ENCODE measurements at places on chromosomes 3 and 15.

GRCh38 chr3:43873723-43874122, 183.0 kb downstream of the ABHD5 start:
- DNase-seq = no peak

GRCh38 chr3:38549957-38550840, 54.1 kb downstream of the EXOG start:
- no peak for DNase-seq

DNA sequence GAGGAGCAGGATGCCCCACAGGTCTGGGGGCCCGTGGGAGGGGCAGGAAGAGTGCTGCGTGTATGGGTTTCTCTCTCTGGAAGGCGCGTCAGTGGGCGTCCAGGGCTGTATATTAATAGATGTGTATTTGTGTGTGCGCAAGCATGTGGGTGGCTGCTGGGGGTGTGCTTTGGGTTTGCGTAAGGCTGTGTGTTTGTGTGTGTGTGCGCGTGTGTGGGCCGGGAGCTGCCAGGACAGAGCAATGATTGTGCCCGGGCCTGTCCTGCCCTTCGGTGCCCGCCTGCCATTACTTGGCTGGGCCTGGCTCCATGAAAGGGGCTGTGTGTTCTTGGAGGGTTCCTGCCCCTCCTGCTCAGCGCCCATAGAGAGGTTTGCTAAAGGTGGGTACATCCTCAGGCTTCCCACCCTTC, 16.3 kb downstream of the CSPG4 start:
- no peak for DNase-seq

DNA sequence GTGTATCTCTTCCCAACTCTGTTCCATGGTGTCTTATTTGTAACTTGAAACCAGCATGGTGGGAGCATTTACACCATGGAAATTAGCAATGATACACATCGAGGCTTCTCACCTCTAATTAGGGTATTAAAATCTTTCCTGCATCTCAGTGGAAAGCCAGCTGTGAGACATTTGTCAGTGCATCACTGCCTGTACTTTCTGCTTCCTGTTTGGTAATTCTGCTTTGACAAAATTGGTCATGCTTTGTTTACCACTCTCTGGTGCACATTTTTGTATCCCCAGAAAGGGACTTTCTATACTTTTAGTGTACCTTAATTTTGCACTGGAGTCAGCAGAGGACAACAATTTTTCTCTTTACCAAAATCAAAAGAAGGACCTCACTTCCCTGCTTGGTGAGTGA, 402.1 kb downstream of the PDCD6IP start:
- no peak for DNase-seq

GRCh38 chr15:73688455-73688854, 4.3 kb downstream of the CD276 start:
- no peak for DNase-seq

DNA sequence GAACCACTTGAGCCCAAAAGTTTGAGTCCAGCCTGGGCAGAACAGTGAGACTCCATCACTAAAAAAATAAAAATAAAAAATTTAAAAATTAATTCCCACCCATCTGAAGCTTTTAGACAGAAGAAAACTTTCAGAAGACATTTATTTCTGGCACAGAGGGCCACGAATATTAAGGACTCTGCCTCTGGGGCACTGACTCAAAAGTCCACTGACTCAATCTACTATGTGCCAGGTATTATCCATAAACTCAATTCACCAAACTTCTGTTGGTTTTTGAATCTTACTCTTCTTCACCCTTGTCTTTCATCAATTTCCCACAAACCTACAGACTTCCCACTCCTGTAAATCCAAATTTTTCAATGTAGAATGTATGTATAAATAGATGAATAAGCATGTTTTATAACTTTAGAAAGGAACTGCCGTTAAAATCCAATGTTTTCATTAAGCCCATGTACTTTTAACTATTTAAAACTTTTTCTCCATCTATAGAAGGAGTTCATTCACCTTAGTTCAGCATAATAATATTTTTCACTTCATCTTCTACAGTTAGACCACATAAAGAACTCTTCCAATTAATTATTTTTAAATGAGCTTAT, 19.9 kb downstream of the ATP13A3 start:
- DNase-seq = no peak

GRCh38 chr3:56477646-56478045, 9.4 kb upstream of the ERC2 start:
- no peak for DNase-seq

DNA sequence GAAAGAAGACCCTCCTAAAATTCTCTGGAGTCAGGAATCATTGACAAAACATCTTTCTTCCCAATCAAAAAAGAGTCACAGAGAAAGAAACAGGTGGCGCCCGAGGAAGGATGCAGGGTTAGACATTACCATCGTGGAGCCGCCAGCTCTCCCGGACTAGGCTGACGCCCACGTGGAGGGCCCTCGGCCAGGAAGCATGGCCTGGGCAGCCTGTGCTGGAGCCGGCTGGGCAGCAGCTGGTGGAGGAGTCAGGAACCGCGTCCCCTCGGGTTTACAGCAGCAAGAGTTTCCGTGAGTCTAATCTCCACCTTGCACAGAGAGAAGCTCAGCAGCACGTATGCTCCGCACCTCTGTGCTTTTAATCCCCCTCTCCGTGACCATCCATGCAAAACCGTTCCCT, 533.7 kb upstream of the ATP11B start:
- no peak for DNase-seq

DNA sequence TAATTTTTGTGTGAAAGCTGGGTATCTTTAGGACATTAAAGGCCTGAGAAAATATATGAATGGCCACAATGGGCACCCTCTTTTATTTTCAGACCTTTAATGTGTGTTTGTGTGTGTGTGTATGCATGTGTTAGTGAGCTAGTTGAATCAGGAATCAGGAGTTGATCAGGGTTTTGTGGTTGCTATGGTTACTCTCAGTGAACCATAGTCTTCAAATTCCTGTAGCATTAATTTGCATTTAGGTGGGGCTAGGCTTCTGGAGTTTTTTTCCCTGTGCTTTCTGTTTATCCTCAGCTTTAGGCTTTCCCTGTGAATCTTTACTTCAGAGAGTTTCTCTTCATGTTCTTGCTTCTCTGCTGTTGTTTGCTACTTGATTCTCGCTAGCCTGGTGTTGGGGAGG, 122.0 kb upstream of the ONECUT1 start:
- no peak for DNase-seq

DNA sequence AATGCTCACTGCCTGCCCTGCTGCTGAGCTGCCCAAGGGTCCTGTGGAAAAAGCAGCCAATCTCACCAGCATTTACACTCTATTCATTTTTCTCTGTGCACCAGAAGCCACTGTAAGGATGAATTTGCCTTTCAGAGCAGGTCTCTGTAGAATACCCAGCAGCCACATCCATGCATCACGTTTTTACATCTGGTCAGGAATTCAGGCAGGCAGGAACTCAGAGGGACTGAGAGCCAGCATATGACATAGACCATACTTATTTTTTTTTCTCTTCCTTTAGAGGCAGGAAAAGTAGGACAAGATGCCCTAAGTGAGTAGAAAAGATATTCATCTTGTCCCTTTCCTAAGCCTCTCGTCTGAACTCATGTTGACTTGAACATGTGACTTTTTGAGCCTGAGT, 292.7 kb downstream of the EPHB1 start:
- DNase-seq = no peak

GRCh38 chr15:49187549-49188245, 17.6 kb downstream of the GALK2 start:
- no peak for DNase-seq

DNA sequence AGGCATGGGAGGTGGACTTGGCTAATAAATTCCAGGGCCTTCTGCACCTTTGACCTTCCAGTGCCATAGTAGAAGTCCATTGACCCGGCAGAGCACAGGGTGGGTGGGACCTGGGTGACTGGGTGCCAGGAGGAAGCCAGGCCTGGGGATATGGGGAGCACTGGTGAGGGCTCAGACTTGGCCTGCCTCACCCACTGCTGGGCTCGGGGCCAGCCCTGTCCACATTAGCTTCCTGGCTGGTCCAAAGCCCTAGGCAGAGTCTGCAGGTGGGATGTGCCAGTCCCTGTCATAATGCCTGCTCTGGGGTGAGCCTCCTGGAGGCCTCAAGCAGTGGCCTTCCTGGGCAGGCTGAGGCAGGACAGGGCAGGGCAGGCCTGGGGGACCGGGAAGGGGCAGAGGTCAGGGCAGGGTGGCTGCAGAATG, 38.1 kb upstream of the CHRNB4 start:
- DNase-seq = no peak

DNA sequence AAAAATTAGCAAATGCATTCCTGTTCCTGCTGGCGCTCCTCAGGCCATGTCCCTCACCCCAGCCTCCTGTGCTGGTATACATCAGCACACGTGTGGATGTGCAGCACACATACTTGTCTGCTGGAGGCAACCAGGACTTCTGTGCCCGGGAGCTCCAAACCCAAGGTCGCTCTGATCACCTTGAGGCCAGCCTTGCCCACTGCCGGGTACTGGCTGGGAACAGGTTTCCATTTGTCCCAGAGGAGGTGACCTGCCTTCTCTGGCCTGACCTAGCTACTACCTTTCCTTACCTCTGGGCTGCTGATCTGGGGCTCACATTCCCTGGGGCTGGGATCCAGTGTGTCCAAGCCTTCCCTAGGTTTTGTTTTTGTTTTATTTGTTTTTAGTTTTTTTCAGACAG, 12.1 kb downstream of the PRKCD start:
- DNase-seq = no peak

DNA sequence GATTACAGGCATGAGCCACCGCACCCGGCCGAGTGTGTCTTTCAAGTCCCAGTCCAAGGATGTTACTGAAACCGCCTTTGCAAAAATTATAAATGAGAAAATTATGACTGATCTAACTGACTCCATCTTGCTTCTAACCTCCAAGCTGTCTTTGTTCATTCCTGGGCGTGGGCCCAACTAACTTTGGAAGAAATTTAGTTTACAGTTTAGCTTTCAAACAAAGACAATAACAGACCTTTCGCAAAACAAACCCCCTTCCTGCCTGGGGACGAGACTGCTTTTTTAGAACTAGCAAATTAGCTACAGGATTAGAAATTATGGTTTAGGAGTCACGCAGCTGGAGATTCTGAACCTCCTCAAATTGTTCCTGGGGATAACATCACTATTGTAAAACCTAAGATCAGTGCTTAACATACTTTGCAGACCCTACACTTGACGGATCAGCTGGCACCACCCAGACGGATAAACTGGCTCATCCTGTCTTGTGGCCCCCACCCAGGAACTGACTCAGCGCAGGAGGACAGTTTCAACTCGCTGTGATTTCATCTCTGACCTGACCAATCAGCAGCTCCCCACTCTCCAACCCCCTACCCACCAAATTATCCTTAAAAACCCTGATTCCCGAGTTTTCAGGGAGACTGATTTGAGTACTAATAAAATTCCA, 23.8 kb downstream of the NANOGP8 start:
- DNase-seq = no peak

DNA sequence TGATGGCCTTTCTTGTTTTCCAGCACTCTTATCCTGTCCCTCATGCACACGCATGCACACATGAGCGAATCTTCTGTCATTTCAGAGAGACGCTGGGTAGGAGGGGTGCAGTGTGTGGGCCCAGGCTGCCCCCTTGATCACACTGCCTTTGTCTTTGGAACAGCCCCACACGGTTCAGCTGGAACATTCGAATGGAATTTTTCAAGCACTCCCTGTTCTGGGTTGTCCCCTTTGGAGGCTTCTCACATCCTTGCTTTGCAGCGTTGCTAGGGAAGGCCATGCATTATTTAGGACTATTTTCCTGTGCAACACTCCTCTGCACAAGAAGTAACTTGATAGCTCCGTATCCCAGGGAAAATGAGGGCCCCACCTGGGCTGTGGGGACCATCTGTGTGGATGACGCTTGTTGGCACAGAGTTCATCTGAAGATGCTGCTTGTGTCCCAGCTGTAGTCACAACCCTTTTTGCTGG, 78.4 kb downstream of the SPSB4 start:
- DNase-seq = no peak

DNA sequence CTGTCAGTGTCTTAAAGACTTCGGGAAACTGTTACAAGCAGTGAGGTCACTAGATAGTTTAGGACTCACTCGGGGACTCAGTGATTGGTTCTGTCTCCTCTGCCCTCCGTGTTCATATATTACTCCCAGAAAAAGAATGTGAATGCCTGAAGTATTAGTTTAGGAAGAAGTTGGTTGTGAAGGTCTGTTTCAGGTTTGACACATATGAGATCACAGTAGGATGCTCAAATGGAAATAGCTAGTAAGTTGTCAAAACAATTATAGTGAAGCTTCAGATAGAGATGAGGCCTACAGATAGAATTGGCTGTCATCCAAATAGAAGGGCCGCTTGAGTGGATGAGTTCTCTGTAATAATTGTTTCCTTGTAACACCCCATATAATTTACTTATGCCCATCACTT, 172.6 kb downstream of the PLCL2 start:
- DNase-seq = no peak

DNA sequence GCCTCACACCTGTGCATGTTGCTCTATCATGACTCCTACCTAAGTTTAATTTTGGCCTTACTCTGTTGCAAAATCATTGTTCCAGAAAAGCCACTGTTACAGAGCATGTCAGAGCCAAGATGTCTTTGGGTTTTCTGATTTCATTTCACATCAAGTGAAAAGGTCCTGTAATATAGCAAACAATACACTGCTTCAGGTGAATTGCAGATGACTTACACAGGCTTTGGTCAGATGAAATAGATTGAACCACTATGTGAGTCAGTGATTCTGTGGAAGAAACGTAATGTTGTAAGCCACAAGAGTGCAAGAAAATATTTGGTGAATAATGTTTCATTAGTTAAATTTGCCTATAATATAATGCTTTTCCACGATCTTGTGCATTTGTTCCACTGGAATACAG, 22.7 kb downstream of the EBLN2 start:
- DNase-seq = no peak

DNA sequence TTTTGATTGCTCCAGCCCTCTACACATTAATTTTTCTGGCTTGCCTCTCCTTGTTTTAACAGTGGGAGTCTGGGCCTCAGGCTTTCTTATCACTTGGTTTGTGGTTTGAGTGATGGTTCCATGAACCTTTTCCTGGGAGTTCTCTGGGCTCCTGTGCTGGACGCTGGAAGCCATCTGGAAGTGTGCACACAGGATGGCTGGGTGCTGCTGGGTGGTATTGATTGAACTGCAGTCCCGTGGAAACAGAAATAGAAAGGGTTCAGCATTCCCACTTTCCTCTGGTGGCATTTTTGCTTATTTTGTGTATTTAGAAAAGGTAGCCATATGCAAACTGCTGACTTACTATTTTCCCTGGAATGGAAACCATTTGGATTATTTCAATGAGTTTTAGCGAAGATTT, 25.6 kb downstream of the MITF start:
- DNase-seq = no peak

GRCh38 chr3:54777141-54777540, 150.7 kb downstream of the LRTM1 start:
- no peak for DNase-seq

DNA sequence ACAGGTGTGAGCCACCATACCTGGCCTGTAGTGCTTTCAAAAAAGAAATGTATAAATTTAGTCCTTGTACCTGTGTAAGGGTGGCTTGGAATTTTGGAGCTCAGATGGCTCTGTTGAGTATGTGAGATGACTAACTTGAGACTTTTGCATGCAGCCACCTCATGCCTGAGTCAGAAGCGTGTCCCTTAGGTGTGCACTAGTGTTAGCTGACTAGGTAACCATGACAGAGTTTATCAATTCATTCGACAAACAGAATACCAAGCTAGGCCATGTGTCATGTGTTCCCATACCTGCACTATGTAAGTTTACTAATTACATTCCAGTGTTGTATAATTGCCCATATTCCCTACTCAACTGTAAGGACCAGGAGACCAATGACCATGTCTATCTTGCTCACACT, 4.0 kb upstream of the ZNF639 start:
- no peak for DNase-seq

GRCh38 chr3:138197524-138197923, 10.4 kb downstream of the ARMC8 start:
- no peak for DNase-seq

Data from stimulated activated CD4-positive, alpha-beta T cell treated with anti-CD3 and anti-CD28 coated beads, Interleukin-1b, Interleukin-23, amount 100 ng/mL, for 1 hour (primary cell).